Activated B cell treated with CpG ODN at 0.5 μM for 24 hours (primary cell): ENCODE measurements at places on chromosomes 6 and 20. TPM values are rescaled to one million over a fixed set of nuclear protein-coding genes. Genes with fewer than 3 reads are reported as not detected.

The CAGE1 gene
- total RNA-seq, result 0.07 and 0.20 TPM in 2 replicates

The MAP7 gene
- 0.35 and 0.56 TPM in 2 replicates for total RNA-seq

GRCh38 chr6:158768436-158768835, 50.7 kb downstream of the EZR start:
- DNase-seq, result no peak
- H3K27me3 ChIP-seq, result no peaks in the 10 kb centered on the region
- H3K36me3 ChIP-seq, result peaks cover 96% of the 10 kb centered on the region
- peak overlapping the region; percentile 24 for H3K27ac ChIP-seq

DNA sequence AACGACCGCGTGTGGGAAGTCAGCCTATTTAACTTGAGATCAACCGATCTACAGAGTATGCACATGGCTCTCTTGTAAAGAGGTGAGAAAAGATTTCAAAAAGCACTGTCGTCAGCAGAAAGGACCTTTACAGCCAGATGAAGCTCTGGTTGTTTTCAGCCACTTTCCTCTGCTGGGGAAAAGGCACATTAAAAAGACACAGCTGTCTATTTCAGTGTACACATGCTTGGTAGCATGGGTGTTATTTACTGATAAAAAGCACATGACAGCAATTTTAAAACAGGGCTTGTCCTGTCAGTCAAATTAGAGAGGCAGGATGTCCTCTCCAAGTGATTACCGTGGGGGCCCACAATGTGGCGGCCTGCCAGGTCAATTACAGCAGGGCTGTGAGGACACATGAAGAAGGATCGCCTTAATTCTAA, 188.9 kb downstream of the PRKN start:
- DNase-seq, result no peak
- H3K4me3 ChIP-seq, result no peak overlapping the region
- H3K27ac ChIP-seq, result no peak overlapping the region

DNA sequence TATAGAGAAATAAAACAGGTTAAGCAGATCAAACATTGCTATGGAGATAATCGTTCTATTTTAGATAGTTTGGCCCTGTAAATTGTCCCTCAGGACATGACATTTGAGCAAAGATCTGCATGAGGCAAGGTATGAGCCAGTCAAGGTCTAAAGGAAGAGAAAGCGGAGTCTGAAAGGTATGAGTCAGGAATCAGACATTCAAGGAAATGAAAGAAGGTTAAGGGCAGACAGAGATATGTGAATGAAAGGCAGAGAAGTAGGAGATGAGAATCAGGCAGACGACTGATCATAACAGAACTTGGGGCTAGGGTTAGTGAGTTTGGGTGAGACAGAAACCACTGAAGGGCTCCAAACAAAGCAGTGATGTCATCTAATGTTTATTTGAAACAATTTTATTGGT, 775.8 kb downstream of the MAFB start:
- H3K4me3 ChIP-seq, result no peak overlapping the region
- H3K27ac ChIP-seq, result no peak overlapping the region
- no peaks in the 10 kb centered on the region for H3K4me1 ChIP-seq
- DNase-seq, result no peak
- H3K36me3 ChIP-seq, result no peaks in the 10 kb centered on the region
